Heart left ventricle (tissue), 16 donors: ENCODE measurements at places on chromosomes 1 and 21. TPM values are rescaled to one million over a fixed set of nuclear protein-coding genes. Genes with fewer than 3 reads are reported as not detected.

DNA sequence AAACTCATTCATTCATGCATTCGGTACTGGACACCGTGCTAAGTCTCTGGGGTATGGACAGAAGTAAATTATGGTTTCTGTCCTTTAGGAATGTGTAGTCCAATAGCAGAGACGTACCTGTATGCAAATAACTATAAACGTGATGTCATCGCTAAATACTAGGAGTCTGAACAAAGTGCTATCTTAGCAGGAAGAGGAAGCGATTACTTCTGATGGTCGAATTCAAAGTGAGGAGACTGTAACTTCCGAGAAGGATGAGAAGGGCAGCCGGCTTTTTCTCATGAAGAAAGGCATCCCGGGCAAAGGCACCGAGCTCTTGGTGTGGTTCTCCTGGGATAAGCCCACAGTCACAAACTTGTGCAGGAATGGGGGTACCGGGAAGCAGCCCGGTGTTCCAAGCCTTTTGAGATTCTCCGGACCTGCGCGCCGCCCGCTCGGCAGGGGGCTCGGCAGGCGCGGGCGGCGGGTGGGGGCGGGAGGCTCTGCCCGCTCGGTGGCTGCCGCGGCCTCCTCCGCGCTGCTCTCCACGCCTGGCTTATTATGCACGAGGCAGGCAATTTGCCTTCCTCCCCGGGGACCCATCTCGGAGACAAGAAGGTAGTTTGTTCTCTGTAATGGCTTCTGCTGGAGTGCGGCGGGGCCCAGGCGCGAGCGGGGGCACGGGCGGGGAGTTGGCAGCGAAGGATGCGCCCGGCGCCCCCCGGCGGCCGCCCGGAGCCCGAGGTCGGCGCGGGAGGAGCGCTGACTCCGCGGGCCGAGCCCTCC, 67.5 kb upstream of the CD1D start:
- peak; percentile 68 for DNase-seq
- no peak overlapping the region for H3K27ac ChIP-seq
- H3K4me3 ChIP-seq: peak overlapping the region; percentile 35
- no peaks in the 10 kb centered on the region for H3K36me3 ChIP-seq

BMP8B gene
- 0.58 TPM for total RNA-seq

- H3K27me3 ChIP-seq: no peaks in the 10 kb centered on the region
- H3K36me3 ChIP-seq: no peaks in the 10 kb centered on the region
- H3K27ac ChIP-seq: no peak overlapping the region
- no peak for DNase-seq
Observed at GRCh38 chr1:7405844-7406500, 365.1 kb upstream of the VAMP3 start.

DNA sequence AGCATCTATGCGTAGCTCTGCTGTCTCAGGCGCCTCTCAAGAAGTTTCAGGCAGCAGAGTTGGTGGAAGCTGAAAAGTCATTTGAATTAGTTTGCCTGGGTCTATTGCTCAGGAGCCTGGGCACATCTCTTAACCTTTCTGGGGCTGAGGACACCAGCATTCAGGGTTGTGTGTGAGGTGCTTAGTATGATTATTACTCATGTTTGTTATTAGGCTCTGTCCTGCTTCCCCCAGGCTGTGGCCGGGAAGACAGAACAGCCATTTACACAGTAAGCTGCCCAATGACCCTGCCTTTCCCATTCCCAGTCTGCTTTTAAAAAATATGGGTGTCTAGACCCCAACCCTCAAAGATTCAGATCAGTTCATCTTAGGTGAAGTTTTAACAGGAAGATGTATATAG, 53.9 kb upstream of the CACNA1E start:
- H3K4me1 ChIP-seq: peaks cover 4% of the 10 kb centered on the region
- H3K27ac ChIP-seq: no peak overlapping the region
- no peak overlapping the region for H3K4me3 ChIP-seq
- no peak for DNase-seq

PGLYRP4 gene
- total RNA-seq: not detected

SAMD13 gene
- total RNA-seq: not detected

- peaks cover 9% of the 10 kb centered on the region for H3K4me1 ChIP-seq
- no peak overlapping the region for H3K4me3 ChIP-seq
- H3K27ac ChIP-seq: no peak overlapping the region
- H3K36me3 ChIP-seq: no peaks in the 10 kb centered on the region
- peak; percentile 77 for DNase-seq
Observed at GRCh38 chr1:147890177-147890790, 12.3 kb upstream of the GJA8 start.

GABRD gene
- 0.47 TPM for total RNA-seq

CA14 gene
- 9.4 TPM for total RNA-seq

DMBX1 gene
- total RNA-seq: not detected

CFHR3 gene
- not detected for total RNA-seq

DNA sequence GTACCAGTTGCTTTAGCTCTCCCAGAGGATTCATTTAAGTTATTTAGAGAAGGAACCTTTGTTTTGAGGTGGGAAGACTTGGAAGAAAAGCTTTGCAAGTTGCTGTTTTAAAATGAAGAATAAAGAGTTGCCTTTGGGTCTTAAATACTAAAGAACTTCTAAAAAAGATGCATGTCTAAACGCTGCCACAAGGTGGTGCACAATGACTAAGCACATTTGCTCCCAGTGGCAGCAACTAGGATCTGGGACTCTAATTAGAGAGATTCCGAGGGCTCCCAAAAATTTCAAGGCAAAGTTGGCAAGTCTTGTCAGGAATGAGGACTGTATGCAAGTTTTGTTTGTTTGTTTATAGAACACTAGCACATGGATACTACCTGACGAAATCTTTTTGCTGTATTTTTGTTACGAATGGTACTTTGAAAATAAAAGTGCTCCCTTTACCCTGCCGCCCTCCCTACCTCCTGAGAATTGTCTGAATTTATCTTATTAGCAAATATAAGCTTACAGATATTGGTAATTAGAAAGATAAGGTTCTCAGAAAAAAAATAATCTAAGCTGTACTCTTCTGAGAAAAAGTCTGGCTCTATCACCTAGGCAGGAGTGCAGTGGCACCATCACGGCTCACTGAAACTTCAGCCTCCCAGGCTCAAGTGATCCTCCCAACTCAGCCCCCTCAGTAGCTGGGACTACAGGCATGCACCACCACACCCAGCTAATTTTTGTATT, 121.8 kb downstream of the HFM1 start:
- H3K36me3 ChIP-seq: no peaks in the 10 kb centered on the region
- H3K27ac ChIP-seq: no peak overlapping the region
- peak; percentile 49 for DNase-seq
- H3K4me3 ChIP-seq: no peak overlapping the region
- H3K27me3 ChIP-seq: no peaks in the 10 kb centered on the region

GRCh38 chr1:14303011-14303410, 295.5 kb upstream of the KAZN start:
- no peak for DNase-seq
- no peak overlapping the region for H3K4me3 ChIP-seq
- peaks cover 3% of the 10 kb centered on the region for H3K4me1 ChIP-seq
- no peak overlapping the region for H3K27ac ChIP-seq
- H3K27me3 ChIP-seq: no peaks in the 10 kb centered on the region

- no peaks in the 10 kb centered on the region for H3K4me1 ChIP-seq
- H3K4me3 ChIP-seq: no peak overlapping the region
- no peak for DNase-seq
- H3K27me3 ChIP-seq: no peaks in the 10 kb centered on the region
Observed at GRCh38 chr1:182278144-182279054, 113.2 kb downstream of the GLUL start.

SPRR2E gene
- not detected for total RNA-seq

DNA sequence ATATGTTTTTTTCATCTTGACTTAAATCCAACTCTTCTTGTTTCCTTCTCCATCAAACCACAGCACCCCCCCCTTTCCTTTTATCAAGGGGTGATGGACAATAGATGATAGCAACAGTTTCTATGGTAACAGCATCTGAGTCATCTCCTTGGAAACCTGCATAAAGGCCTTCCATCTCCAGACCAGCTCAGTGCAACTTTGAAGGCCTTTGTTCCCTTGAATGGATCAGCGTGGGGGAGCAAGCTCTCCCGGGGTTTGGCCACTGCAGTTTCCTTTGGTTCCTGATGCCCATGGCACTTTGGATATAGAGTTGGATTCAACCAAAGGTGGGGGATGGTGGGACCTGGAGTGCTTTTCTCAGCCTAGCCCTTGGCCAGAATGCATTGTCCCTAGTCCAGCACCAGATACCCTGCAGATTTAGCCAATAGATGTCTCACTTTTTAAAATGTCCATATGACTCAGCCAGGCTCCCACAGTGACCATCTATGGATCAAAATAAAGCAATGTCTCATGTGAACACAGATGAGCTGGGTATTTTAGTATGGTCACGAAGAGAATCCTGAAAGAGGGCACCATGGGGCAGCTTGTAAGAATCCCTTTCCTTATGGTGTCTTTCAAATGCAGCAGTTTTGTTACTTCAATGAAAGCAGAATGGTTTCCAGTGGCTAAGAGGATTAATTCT, 127.7 kb downstream of the SPATA46 start:
- no peak for DNase-seq
- H3K27ac ChIP-seq: no peak overlapping the region
- peaks cover 7% of the 10 kb centered on the region for H3K4me1 ChIP-seq
- H3K36me3 ChIP-seq: no peaks in the 10 kb centered on the region
- no peak overlapping the region for H3K4me3 ChIP-seq

DNA sequence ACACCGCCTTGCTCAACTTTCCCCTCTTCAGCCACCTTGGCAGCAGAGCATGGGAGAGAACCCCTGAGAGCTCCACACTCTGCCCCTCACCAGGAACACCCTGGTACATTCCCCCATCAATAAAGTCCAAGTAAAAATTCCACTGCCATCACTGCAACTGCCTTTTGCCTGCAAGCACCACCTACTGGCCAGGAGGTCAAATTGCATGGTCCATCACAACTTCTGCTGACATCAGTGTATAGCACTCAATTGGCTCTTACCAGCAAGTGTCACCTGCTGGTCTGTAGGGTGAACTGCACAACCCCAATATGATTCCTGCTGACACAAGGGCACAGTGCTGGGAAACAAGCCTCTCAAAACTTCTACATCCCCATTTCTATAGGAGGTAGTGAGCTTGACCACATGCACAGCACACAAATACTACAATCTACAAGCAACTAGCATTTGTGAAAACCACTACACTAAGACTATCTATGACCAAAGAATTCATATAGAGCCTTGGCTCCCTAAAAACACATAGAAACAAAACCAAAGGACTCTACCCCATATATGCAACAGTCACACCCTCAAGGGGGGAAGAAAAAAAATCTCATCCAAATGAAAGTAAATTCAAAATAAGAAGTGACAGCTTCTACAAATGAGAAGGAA, 69.2 kb downstream of the FASLG start:
- H3K4me3 ChIP-seq: no peak overlapping the region
- H3K27me3 ChIP-seq: no peaks in the 10 kb centered on the region
- DNase-seq: no peak
- H3K27ac ChIP-seq: no peak overlapping the region
- H3K4me1 ChIP-seq: no peaks in the 10 kb centered on the region

GUCA2B gene
- not detected for total RNA-seq

GRCh38 chr1:115252585-115252984, 85.5 kb downstream of the NGF start:
- H3K27ac ChIP-seq: no peak overlapping the region
- no peak overlapping the region for H3K4me3 ChIP-seq
- no peaks in the 10 kb centered on the region for H3K36me3 ChIP-seq
- H3K4me1 ChIP-seq: peaks cover 8% of the 10 kb centered on the region
- no peaks in the 10 kb centered on the region for H3K27me3 ChIP-seq
- no peak for DNase-seq

DNA sequence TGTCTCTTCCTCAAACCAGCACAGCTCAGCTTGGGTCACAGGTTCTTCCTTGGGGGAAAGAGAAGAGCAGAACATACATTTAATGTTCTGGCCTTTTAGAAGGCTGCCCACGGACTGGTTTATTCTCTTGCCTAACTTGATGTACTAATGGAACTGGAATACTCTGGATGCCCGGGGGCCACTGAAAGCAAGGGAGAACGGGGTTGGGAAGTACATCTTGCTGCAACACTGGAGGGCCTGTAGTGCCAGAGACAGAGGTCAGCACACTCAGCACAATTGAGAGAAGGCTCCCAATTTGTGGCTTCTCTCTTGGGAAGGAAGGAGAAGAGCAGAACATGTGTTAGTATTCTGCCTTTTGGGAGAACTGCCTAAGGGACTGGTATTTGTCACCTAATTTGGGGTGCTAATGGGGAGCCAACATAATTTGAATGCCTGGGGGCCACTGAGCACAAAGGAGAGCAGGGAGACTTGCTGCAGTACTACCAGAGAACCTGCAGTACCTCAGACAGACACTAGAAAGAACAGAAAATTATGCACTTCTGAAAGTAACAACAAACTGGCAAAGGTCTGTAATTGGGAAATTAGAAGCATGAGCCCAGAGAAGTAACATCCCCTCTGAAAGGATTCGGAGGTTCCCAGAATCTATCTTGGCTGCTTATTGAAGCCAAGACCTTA, 14.1 kb downstream of the ZNF691 start:
- no peaks in the 10 kb centered on the region for H3K4me1 ChIP-seq
- no peaks in the 10 kb centered on the region for H3K27me3 ChIP-seq
- no peak overlapping the region for H3K27ac ChIP-seq
- no peak for DNase-seq
- no peak overlapping the region for H3K4me3 ChIP-seq

- no peaks in the 10 kb centered on the region for H3K4me1 ChIP-seq
- no peaks in the 10 kb centered on the region for H3K36me3 ChIP-seq
- DNase-seq: no peak
- no peak overlapping the region for H3K4me3 ChIP-seq
- no peak overlapping the region for H3K27ac ChIP-seq
Observed at GRCh38 chr1:238485057-238485911, 594.6 kb upstream of the ZP4 start.

DNA sequence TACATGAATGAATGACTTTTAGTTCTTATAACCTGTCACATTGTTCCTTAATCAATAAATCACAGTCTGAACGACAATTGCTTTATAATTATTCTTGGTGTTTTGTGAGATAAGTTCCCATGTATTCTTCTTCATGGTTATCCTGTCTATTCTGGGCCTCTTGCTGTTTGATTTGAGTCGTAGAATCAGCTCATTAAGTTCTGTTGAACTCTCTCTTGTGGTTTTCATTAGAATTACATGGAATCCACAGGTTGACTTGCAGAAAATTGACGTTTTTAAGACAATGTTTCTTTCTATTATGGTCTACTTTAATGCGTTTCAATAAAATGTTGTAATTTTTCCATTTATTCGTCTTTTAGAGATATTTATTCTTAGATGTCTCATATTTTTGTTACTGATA, 4.0 kb upstream of the LCE1A start:
- H3K27ac ChIP-seq: no peak overlapping the region
- H3K4me1 ChIP-seq: no peaks in the 10 kb centered on the region
- H3K36me3 ChIP-seq: no peaks in the 10 kb centered on the region
- no peak overlapping the region for H3K4me3 ChIP-seq

GRCh38 chr1:92117526-92117925, 37.4 kb downstream of the BTBD8 start:
- no peaks in the 10 kb centered on the region for H3K36me3 ChIP-seq
- H3K27ac ChIP-seq: no peak overlapping the region
- H3K27me3 ChIP-seq: no peaks in the 10 kb centered on the region

LAMC1 gene
- total RNA-seq: 78.6 TPM

VSIG8 gene
- not detected for total RNA-seq
